ENCODE measurements at places on chromosomes 5 and 9.
A peak's percentile ranks its signal among the peaks of the same experiment; 100 is the strongest.

DNA sequence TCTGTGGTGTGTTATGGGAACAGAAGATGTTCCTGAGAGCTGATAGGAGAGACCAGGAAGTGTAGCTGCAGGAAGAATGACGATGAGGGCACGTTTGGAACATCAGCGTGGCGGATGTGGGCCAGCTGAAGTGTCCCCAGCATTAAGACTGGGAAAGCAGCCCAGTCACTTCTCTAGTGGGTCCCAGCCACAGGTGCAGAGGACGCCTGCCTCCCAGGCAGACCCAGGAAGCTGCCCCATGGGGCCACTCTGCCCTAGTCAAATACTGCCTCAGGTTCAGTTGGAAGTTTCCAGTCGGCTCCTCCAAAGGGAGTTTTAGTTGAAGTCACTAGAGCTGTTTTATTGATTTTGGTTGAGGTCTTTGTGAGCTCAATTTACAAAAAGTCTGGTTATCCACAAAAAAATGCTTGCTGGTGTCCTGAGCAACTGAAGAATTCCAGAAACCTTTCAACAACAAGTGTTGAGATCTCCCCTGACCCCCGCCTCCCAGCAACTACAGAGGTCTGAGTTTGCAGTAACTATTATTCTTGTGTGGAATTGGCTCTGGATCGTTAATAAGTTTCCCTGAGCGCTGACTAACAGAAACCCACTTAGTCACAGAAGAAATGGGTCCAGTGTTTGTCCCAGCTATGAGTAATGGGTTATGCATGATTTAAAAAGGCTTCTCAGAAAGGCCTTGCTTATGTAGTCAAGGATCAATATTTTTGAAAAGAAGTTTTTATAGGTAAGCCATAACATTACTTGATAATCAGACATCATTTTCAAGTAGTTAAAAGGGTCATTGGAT, 294.1 kb downstream of the FANCC start:
- no peak for DNase-seq

GRCh38 chr5:138640646-138641254, 65.5 kb upstream of the HSPA9 start:
- no peak for DNase-seq

GRCh38 chr9:36456480-36457065, 56.5 kb upstream of the RNF38 start:
- no peak for DNase-seq

DNA sequence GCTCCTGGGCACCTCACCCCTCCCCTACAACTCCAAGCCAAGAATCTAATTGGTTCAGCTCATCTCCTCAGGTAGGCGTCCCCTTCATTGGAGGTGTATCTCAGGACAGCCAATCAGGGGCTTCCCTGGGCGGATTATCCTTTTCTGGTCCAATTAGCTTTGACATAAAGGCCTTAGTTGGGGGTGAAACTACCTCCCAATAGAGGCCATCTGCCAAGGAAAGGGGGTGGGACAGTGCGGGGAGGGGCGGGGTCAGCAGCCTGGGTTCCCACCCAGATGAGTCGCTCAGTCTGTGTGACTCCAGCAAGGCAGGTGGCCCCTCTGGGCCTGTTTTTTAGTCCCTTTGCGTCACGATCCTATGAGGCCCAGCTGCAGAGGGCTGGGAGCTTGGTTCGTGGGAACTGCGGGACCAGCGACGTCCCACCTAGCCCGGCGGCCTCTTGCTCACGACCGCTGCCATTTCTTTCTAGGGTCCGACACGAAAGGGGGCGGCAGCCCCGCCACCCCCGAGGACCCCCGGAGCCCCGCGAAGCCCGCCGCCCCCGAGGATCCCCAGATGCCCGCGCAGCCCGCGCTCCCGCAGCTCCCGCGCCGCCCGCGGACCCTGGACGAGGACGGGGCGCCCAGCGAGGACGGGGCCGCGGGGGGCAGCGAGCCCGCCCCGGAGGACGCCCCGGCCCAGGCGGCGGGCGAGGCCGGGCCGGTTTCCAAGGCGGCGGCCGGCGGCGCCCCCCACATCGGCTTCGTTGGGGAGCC, 8.9 kb downstream of the PRRT1B start:
- no peak for DNase-seq

GRCh38 chr5:165263536-165263935, 1758.1 kb downstream of the MAT2B start:
- no peak for DNase-seq

- DNase-seq, result no peak
These were observed 49.3 kb downstream of the NREP start for GRCh38 chr5:111707630-111708164.

DNA sequence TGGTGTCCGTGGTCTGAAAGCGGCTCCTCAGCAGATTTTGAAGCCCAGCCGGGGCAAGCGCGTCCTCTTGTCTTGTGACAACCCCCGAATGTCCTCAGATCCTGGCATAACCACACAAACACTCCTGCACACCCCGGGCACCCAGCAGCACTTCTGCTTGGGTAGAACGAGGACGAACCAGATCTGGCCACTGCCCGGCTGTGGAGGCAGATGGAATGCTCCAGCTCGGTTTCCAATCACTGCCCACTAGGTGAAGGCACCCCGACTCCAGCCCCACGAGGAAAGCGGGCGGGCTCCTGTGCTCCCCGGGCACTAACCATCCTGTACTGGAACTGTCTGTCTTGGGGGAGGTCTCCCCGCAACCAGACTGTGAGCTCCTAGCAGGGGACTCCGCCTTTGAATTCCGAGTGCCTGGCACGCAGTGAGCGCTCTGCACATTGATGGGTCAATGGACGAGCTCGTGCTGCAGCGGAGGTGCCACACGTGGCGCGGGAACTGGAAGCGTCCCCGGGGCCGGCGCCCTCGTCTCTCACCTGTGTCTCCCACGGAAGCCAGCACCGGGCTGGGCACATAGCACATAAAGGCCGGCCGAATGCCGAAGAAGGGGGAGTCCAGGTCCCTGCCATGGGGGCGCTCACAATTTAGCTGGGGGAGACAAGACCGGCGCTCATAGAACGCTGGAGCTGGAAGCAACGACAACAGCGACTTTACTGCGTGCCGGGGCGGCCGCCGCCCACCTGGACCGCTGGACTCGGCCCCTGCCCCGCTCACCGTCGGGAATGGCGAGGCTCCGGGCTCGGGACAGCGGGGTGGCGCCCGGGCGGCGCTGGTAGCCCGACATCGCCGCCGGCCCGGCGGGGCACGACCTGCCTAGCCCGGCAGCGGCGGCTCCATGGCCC, 608 bp downstream of the ENTR1 start:
- peak; percentile 56 for DNase-seq

GRCh38 chr5:62652225-62652624, 73.6 kb downstream of the LRRC70 start:
- DNase-seq, result no peak

GRCh38 chr5:43891112-43891511, 288.1 kb downstream of the NNT start:
- DNase-seq, result no peak

DNA sequence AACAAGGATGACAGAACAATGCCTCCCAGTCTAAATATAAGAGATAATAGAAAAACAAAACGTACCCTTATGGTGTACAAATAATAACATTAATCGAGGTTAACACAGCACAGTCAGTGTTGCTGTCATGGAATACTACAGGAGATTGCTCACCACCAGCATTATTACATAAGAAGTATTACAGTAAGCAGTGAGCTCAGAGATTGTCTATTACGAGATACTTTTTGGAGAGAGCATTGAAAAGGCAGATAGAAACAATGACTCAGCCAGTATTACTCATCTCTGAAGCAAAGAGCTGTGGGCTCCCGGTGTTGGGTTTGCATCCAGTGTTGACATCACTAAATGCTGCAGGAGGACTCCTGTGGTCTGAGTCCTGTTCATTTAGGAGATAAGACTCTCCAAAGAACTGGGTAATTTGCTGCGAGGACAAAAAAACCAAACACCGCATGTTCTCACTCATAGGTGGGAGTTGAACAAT, 191.9 kb upstream of the SEMA6A start:
- DNase-seq, result peak; percentile 9

DNA sequence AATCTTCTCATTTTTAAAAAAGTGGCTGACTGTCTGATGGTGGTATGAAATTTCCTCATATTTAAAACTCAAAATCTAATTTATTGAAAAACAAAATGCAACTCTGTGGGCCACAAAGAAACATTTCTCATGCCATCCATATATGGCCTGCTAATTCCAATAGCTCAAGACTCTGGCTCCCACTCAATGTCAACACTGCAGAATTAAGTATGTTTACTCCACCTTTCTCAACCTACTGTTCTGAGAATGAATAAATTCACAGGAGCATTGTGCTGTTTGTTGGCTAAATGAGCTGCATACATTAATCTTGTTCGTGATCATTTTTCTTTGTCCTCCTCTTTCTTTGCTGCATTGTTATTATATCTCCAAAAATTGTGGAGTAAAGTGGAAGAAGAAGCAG, 79.5 kb upstream of the GABRG2 start:
- no peak for DNase-seq

Measured in stimulated activated CD4-positive, alpha-beta T cell treated with anti-CD3 and anti-CD28 coated beads, Interleukin-15, amount 100 ng/mL, for 24 hours (primary cell).